ENCODE measurements at places on chromosomes 6 and 20.

GRCh38 chr20:18254615-18255014 is 33.7 kb upstream of the ZNF133 start:
- DNase-seq, result no peak

GRCh38 chr6:142266060-142266459 is 35.7 kb upstream of the ADGRG6 start:
- no peak for DNase-seq

DNA sequence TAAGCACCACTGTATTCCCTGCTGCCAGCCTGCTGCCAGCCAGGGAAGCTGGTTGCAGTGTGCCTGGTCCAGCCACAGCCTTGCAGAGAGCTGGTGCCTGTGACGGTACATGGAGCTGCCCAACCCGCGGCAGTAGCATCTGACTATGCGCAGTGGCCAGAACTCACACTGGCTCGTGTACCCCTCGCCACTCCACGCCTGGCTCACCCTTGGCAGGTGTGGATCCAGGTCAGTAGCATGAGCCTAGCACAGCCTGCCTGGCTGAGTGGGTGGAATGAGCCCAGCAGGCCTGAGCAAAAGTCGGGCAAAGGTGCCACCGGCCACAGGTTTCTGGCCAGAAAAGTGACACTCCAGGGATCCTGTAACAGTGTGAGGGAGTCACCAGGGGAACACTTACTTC is 361.7 kb upstream of the MAP3K7 start:
- no peak for DNase-seq

DNA sequence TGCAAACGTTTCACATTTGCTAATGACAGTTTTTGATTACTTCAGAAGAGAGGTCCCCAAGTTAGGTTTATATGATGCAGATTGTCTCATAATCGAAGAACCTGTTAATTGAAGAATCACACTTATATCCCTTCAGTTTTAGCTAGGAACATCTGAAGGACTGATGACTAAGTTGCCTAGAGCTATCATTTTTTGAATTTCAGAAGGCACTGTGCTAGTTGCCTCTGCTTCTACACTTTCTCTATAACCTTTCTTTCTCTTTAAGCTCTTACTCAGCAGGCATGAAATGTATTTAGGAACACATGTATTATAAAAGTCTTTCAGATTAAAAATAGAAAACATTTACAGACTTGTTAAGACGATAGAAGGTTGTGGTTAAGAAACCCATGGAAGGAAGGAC is 14.4 kb upstream of the GJE1 start:
- no peak for DNase-seq

- DNase-seq, result no peak
These were observed 258.3 kb upstream of the TCF21 start for GRCh38 chr6:133630651-133631050.

GRCh38 chr6:1970151-1970561 is 275.2 kb downstream of the GMDS start:
- no peak for DNase-seq

GRCh38 chr6:100986921-100987320 is 105.8 kb upstream of the ASCC3 start:
- DNase-seq, result no peak

GRCh38 chr6:34439442-34439841 is 13.6 kb upstream of the RPS10 start:
- no peak for DNase-seq

DNA sequence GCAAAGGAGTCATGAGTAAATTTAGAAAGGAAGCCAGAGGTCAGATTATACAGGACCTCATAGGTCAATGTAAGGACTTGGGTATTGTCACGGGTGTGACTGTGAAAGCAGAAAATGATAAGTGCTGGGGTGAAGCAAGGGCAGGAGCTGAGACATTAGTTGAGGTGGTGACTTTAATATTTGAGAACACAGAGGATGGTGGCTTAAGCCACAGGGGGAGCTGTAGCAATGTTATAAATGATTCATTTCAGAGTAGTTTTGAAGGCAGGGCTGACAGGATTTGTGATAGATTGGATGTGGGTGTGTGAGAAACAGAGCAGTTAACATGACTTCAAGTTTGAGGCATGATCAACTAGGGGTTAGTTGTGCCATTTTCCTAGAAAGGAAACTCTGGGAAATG is 659.9 kb downstream of the EPM2A start:
- DNase-seq, result no peak

DNA sequence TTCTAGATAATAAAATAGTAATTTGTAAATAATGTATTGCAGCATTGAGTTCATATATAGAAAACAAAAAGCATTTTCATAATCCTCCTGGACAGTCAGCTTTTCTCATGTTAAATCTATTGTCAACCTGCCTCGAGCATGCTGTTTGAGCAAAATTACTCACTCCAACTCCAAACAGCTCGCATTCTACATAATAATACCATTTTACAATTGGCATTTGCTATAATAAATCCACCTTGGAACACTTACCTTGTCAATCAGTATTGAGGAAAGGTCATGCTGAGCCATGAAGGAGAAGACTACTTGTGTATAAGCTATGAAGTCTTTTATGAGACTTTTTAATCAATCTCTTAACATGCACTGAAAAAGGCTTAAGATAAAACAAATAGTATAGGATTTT is 682.6 kb downstream of the CBLN4 start:
- no peak for DNase-seq

- DNase-seq, result no peak
These were observed 51.7 kb upstream of the ATXN1 start for GRCh38 chr6:16812993-16813392.

DNA sequence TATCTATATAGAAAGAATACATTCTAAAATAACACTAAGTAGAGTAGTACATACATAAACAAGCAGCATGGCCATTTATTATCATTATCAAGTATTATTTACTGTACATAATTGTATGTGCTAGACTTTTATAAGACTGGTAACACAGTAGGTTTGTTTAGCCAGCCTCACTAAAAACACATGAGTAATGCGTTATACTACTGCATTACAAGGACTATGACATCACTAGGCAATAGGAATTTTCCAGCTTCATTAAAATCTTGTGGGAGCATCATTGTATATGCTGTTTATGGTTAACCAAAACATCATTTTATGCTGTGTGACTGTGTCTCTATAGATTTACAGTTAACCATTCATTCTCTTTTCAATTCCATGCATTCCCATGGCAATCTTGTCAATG is 131.7 kb upstream of the HDGFL1 start:
- DNase-seq, result no peak

- no peak for DNase-seq
These were observed 13.6 kb downstream of the ITPA start for GRCh38 chr20:3222635-3223600.

DNA sequence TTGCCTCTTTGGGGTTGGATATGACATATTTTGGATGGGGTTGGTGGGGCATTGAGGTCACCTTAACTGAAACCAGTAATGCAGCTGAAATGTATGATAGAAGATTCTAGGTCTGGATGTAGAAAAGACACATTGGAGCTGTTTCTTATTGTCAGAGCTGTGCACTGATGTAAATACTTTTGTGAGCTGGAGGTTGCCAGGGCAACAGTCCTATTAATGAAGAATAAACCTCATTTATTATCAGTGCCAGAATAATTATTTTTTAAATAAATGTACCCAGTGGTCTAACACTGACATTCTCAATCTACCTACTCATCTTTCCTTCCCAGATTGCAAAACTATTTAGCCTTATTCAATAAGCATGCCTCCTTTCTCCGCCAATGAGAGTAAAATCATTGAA is 57.0 kb downstream of the CAP2 start:
- DNase-seq, result no peak

GRCh38 chr20:33306807-33307206 is 23.8 kb downstream of the BPIFB1 start:
- DNase-seq, result no peak

DNA sequence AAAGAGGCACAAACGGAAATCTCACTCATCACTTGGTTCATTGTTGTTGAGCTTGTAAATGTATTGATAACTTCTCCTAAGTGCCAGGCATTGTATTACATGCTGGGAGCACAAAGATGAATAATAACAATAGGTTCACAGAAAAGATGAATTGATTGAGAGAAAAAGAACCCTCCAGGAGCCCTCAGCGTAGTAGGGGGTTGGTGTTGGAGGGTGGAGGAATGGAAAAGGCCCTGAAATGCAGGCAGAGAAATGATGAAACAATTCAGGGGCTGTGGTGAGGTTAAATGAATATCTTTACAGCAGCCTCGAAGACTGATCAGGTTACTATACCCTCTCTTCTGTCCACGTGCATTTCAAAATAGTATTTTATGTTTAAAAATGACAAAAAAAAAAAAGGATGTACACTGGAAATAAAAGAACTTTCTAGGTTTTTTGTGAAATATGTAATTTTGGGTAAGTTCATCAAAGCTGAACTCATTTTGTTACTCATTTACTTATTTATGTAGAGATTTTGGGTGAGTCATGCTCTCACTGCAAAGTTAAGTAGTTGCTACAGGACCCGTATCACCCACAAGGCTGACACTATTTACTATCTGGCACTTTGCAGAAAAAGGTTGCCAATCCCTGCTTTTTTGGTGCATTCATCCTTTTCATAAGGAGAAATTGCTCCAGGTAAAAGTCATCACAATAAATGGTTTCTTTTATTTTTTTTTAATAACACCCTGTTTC is 277.3 kb downstream of the ZNF217 start:
- DNase-seq, result no peak

- no peak for DNase-seq
These were observed 17.2 kb upstream of the LRRN4 start for GRCh38 chr20:6070829-6071695.

DNA sequence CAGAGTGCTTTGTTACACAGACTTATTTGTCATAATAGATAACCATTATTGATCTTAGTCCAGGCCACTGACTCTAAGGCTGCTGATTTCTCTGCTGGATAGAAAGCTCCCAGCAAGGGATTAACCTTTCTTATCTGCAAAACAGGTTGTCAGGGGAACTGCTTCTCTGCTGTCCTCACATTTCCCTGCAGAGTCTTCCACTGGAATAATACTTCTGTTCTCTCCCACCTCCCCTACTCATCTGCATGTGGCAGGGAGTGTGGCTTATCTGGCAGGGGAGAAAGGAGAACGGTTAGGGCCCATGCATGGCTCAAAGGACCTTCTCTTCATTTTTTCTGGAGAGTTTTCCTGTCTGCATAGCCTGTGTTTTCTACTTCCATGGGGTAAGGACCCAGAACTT is 86.2 kb downstream of the LAMP5 start:
- DNase-seq, result no peak

- no peak for DNase-seq
These were observed 252.2 kb downstream of the HACE1 start for GRCh38 chr6:104607501-104607900.

- DNase-seq, result peak; percentile 14
These were observed at the start of gene MC3R for GRCh38 chr20:56247954-56248782. Gene MC3R, plus strand, starts transcription at chr20:56248732. Its CDS starts 112 bp downstream, at chr20:56248844.

DNA sequence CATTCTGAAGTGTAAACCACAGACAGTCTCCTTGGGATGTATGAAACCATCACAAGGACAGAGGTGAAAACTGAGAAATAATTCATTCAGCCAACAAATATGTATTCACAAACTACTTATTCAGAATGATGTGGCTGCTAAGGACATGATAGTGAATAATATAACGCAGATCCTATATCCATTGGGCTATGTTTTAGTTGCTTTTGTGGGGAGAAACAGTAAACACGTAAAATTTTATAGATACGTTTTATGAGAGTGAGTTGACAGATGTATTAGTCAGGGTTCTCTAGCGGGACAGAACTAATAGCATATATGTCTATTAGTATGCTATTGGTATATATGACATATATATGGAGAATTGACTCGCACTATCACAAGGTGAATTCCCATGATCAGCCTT is 402.5 kb downstream of the RFPL4B start:
- no peak for DNase-seq

GRCh38 chr20:14553774-14554534 is 216.5 kb upstream of the FLRT3 start:
- no peak for DNase-seq

DNA sequence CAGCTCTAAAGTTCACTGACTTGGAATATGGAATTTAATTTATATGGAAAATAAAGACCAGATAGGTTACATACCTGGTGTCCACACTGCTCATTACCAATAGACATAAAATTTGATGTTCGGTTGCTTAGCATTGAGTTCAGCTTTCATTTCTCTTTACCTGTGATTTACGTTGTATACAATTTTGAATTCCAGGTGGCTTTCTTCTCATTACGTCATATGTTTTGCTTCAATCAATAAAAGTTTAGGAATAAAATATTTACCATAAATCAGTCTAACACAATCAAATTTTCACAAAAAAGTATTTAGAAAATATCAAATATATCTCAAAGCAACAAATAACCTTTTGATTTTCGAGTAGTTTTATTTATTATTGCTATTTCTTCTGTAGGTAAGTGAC is 40.8 kb downstream of the HDGFL1 start:
- DNase-seq, result no peak
